Naive B cell (primary cell): ENCODE measurements at places on chromosomes 6 and 20.
A peak's percentile ranks its signal among the peaks of the same experiment; 100 is the strongest.

- DNase-seq, result no peak
These were observed 21.7 kb downstream of the RIPK1 start for GRCh38 chr6:3090013-3090412.

- peak; percentile 52 for DNase-seq
These were observed 26.5 kb downstream of the MTHFD1L start for GRCh38 chr6:150891888-150892485.

GRCh38 chr6:33209856-33210255, 1.6 kb downstream of the RING1 start:
- DNase-seq, result no peak

GRCh38 chr6:158040051-158040803, 58.6 kb downstream of the SYNJ2 start:
- no peak for DNase-seq

DNA sequence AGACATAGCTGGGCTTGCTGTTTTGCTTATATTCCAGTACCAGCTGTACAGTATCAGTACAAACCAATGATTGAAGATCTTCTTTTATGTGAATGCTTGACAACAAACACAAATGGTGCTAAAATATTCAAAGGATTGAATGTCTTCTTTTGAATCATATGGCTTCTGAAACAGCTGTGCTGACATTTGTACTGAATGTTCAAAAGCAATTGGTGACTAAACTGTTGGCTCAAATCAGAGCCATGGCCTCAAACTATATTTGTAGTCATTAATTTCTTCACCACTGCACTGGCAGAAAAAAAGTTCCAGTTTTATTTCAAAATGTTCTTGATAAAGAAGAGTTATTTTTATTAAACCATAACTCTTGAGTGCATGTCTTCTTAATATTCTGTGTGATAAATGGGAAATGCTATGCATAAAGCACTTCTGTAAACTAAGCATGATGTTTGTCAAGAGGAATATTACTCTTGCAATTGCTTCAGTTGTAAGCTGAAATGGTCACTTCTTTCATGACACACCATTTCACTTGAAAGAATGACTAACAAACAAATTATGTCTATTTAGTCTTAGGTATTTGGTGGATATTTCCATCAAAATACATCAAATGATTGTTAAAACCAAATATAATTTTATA, 45.9 kb upstream of the CENPW start:
- no peak for DNase-seq

DNA sequence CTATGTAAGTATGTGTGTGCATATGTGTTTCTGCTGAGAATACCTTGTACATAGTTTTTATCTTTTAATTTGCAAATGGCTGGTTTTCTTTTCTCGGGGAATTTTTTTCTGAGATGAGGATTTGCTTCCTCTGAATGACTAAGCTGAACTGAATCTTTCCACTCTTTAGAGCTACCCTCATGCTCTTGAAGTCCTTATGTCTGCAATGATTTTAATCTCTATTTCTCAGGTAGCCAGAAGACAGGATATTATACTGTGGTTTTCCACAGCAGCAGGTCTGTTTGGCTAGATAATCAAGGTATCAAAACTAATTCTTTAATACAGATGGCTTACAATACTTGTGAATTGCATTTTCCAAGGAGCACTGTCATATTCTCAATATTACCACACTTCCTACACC, 114.7 kb downstream of the PLCB1 start:
- DNase-seq, result no peak

DNA sequence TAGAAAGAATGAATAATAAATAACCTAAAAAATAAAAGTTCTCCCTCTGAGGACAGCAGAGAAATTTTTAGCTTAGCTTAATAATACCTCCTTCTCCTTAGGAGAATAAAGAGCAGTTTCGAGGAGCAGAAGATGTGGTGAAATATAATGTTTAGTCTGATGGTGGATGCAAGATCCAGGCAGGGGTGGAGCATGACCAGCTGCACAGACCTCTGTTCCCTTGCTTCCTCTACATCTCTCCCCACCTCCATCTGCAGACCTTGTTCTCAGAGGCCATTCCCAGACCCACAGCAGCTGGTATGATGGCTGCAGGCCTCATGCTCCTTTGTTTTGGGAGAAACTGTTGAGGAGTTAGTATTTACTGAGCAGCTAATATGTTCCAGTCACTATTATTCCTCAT, 1.5 kb downstream of the BTN3A2 start:
- no peak for DNase-seq

DNA sequence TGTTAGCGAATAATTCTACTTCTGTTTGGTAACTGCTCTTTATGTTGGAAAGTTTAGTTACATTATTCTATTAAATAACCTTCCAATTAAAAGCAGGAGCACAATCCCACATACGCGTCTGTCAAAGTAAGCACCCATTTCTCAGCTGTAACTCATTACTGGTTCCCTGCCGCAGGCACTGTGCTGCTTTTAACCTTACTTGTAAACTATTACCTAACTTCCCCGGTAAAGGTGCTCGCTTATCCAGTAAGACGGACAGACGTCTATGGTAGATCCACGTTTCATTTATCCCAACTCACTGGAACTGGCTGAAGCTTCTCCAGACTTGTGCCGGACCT, 529 bp upstream of the ENPP4 start:
- no peak for DNase-seq

GRCh38 chr6:113416170-113416569, 441.0 kb upstream of the MARCKS start:
- DNase-seq, result no peak

GRCh38 chr6:159714404-159714803, 12.9 kb upstream of the WTAP start:
- no peak for DNase-seq

DNA sequence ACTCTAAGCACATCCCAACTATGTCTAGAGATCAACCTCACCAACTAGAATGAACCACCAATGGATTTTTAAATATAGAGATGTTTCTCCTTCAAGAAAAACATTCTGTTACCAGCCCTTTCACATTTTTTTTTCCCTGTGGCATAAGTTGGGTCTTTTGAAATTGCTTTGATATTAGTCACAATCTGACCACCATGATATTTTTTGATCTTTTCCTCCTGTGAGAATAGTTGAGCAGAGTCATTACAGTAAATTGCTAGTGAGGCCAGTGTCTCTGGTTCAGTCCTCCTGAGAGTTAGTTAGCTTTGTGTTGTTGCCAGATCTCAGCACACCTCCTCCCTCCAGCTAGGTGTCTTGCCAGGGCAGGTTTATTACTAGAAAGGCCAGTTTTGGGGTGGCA, 79.7 kb upstream of the MYLIP start:
- no peak for DNase-seq

DNA sequence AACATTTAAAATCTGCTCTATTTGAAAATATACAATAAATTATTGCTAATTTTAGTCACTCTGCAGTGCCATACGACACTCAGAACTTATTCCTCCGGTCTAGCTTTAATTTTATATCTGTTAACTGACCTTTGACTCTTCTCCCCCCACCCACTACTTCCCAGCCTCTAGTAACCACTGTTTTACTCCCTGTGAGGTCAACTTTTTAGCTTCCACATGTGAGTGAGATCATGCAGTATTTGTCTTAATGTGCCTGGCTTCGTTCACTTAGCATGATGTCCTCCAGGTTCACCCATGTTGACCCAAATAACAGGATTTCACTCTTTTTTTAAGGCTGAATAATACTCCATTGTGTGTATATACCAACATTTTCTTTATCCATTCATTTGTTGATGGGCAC, 80.8 kb downstream of the RPP40 start:
- DNase-seq, result no peak

- DNase-seq, result no peak
These were observed 22.3 kb downstream of the STX7 start for GRCh38 chr6:132490478-132491204.

- DNase-seq, result no peak
These were observed 4.5 kb upstream of the CITED2 start for GRCh38 chr6:139378882-139379341.

- no peak for DNase-seq
These were observed 100.8 kb upstream of the CITED2 start for GRCh38 chr6:139475241-139475640.

DNA sequence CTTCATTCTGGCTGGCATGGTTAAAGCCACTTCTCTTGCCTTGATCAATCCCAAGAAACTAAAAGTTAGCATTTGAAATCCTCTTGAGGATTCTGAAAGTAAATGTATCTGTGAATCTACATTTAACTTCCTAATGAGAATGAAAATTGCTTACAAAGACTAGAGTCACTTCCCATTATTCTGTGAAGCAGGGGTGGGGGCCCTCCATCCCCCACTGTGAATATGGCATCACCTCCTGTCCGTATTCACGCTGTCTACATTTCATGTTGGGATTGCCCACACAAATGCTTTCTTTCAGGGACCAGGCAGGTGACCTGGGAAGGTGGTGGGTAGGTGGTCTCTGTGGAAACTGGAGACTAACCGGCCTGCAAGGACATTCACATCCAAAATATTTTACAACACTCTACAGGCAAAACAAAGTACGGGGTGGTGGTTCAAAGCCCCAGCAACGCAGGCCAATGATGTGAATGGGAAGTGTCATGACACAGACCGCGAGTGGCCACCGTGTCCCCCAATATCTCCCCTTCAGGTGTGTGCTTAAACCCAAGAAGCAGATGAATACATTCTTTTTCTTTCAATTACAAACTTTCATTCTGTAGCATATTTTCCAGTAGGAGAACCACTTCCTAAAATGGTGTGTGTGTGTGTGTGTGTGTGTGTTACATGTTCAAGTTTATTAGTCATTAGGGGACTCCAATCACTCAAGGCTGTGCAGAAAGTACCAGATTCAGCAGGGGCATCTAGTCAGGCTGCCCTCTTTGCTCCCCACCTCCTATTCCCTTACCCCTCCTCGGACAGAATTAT, 132.2 kb downstream of the PRND start:
- no peak for DNase-seq

DNA sequence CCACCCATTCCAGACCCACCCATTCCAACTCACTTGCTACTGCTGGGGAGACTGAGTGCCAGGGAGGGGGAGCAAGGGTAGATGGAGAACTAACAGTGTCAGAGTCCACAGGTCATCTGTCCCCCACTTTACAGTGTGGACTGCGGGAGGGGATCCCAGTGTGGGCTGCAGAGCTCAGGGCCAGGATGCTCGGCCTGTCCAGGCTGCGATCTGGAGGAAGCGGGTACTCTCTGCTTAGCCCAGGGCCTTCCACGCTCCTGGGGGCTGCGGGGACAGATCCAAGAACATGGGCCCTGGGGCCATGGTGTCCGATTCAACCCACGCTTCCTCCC, 14.1 kb upstream of the GATA5 start:
- no peak for DNase-seq

DNA sequence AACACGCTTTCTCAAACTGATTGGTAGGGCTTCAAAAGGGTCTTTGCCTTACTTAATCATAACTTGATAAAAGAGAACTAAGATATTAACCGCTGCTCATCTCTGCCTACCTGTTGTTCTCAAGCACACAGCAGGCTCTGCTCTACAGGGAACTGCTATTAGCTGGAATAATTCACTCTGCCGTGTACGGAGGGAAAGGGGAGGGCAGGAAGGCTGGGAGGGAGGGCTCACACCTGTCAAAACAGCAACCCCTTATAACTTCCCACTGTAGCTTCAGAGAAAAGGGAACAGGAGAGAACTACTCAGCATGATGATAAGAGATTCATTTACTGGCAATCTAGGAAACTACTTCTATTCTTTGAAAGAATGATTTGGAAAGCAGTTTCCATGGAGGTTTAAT, 75.1 kb downstream of the ZMYND8 start:
- no peak for DNase-seq

DNA sequence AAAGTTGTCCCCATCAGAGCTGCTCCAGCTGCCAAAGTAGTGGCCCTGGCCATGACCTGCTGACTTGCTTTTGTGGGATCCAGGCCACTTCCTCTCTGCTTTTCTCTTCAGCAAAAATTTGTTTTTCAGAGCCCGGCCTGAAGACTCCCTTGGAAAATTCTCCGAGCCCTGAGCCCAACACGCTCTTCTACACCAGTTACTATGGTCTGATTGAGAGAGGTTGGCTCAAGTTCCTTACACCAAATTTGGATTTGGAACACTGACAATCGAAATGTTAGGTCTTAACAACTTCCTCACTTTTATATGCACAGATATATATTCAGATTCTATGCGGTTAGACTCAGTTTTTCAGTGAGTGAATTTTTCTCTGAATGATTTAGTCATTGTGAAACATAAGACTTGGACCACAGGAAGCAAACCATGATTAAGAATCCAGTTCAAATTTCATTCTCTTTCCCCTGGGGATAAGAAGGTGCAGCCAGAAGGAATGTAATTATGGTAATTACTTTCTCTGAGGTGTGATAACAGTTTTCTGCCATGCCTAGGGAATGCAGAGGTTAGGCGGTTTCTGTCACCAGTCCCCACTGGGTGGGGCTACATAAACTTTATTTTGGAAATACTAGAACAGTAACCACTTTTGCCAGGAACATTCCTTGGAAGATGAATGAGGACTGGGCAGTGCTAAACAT, 365.2 kb downstream of the SYNE1 start:
- no peak for DNase-seq

- no peak for DNase-seq
These were observed 1294.5 kb downstream of the KHDRBS2 start for GRCh38 chr6:60991427-60992028.

GRCh38 chr6:93927731-93928130, 508.4 kb upstream of the EPHA7 start:
- no peak for DNase-seq

DNA sequence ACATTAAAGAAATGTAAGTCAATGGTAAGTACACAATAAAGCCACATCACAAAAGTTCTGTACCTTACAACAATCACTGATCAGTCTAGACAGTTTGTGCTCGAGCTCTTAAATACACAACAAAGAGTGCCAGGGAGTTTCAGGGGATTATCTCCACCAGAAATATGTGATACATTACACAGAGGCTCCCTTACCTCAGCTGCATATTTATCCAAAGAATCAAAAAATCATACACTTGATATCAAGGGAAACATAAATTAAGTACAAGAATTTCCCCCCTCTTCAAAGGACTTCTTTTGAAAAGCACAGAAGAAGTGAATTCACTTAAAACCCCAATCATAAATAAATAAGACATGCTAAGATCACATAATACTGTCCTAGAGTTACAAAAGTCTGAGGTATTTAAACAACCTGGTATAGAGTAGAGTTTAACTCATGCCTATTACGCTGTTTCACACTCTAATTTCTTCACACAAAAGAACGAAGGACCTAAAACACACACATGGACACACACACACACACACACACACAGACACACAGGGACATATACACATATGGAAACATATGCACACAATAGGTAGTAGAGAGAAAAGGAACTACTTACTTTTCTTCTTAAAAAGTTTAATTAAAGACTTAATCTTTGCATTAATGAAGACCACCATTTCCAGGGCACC, 528 bp downstream of the NHSL1 start:
- DNase-seq, result no peak

DNA sequence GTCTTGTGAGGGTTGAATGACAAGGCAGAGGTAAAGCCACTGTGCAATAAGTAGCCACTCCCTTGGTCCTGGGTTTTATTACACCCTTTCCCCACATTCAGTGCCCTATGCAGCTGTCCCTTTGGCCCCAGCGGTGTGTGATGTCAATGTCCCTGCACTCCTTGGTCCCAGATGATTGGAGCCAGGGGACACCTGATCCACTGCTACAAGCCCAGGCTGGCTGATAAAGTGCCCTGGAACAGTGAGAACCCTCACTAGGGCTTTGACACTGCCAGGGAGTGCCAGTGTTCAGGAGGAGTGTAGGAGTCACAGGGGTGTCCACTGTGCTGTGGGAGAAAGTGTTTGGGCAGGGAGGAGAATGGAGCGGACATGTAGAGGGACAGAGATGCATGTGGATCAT, 30.4 kb downstream of the GABRR1 start:
- DNase-seq, result no peak
